ENCODE measurements at places on chromosomes 7 and 10. TPM values are rescaled to one million over a fixed set of nuclear protein-coding genes. Genes with fewer than 3 reads are reported as not detected.
A peak's percentile ranks its signal among the peaks of the same experiment; 100 is the strongest.

Gene AGAP4
- total RNA-seq, result 6.1 TPM

Gene TAS2R4
- total RNA-seq, result 4.5 TPM

Gene GIMAP6
- 5.5 TPM for total RNA-seq

Gene CALD1
- total RNA-seq, result 29.5 TPM

GRCh38 chr10:95920798-95921426, 13.1 kb downstream of the CC2D2B start:
- no peak for DNase-seq

DNA sequence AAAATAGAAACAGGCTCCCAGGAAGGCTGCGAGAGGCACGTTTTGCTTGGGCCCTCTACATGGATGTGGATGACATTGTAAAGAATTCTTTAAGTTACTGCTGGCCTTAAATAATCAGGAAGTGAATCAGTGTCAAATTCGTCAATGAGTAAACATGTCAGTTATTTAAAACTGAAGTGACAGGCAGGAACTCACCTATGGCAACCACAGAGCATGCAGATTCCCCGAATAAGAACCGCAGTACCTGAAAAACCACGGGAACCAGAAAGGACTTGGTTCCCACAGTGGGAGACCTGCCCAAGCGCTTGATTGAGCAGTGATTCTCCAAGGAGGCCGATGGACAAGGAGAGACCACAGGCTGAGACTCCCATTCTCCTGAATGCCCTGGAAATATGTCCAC, 351.2 kb upstream of the AKR1E2 start:
- DNase-seq, result no peak

- DNase-seq, result no peak
These were observed 71.5 kb downstream of the MCMBP start for GRCh38 chr10:119801176-119801575.

DNA sequence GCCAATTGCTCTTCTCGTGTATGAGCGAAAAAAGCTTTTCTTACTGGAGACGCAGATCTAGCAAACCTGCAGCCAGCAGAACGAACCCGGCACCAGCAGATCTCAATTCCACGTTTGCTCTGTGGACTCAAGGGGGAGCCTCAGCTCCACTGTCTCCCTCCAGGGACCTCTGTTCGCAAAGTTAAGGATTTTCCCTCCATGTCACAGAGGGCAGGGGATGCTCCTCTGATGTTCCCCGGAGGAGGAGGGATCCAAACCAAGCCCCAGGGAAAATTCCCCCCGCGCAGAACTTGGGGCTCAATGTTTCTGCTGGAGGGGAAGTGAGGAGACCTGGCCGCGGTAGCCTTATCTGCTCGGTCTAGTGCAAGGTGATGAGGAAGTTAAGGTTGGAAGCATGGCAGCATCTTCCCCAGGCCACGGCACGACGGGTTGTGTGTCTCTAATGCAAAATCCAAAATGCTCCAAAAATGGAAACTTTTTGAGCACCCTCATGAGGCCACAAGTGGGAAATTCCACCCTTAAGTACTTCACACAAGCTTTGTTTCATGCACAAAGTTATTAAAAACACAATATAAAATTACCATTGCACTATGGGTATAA, 9.0 kb downstream of the IQCE start:
- peak; percentile 27 for DNase-seq
